ENCODE measurements at places on chromosomes 4 and X.
A peak's percentile ranks its signal among the peaks of the same experiment; 100 is the strongest.

DNA sequence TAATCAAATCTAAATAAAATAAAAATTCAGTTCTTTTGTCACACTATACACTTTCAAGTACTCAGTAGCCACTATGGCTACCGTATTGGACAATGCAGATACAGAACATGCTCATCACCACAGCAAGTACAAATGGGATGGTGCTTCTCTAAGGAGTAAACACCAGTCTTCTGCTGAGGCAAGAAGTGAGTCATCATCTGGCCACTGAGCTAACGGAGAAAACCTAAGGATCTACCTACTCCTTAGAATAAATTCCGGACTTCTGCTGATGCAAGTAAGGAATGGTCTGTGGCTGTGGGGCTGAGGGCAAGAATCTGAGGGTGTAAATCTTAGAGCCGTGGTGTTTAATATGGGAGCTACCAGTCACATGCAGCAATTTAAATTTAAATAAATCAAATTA lies 11.3 kb upstream of the RBMXL3 start:
- no peak for DNase-seq

- no peak for DNase-seq
Observed at GRCh38 chrX:10077425-10078188, 79.2 kb upstream of the CLCN4 start.

- no peak for DNase-seq
Observed at GRCh38 chr4:59698041-59698440, 1502.1 kb upstream of the ADGRL3 start.

DNA sequence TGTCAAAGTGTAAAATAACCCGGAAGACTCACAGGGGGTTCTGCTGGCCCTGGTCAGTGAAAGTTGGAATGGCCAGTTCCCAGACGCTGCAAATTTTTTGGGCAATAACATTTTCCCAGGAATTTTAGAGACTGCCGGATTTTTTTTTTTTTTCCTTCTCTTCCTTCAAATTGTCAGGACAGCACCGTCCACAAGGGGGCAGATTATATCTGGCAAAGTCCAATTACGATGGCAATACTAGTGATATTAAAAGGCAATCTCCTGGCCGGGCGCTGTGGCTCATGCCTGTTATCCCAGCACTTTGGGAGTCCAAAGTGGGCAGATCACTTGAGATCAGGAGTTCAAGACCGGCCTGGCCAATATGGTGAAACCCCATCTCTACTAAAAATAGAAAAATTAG lies 20.5 kb downstream of the SLC25A5 start:
- peak; percentile 67 for DNase-seq

DNA sequence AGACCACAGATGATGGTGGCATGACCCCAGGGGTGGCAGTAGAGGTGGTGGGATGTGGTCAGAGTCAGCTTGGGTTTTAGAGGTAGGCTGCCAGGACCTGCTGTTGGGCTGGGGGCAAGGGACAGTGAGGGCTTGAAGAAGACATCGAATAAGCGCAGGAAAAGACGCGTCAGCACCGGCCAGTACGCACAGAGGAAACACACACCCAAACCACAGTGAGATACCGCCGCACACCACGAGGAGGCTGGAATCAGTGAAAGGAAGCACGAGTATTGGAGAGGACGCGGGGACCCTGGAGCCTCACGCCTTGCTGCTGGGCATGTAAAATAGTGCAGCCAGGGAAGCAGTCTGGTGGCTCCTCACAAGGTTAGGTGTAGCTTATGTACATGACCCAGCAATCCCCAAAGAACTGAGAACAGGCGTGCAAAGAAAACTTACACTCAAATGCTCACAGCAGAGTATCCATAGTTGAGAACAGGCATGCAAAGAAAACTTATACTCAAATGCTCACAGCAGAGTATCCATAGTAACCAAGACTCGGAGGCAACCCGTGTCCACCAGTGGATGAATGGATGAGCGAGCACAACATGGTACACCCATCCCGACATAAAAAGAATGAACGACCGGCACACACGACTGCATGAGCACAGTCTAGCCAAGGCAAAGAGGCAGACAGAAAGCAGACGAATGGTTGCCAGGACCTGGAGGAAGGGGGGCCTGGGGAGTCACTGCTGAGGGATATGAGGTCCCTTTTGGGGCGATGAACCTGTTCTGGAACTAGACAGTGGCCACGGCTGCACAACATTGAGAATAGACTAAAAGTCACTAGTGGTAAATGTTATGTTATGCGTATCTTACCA lies 13.3 kb downstream of the PDZD4 start:
- DNase-seq: no peak

DNA sequence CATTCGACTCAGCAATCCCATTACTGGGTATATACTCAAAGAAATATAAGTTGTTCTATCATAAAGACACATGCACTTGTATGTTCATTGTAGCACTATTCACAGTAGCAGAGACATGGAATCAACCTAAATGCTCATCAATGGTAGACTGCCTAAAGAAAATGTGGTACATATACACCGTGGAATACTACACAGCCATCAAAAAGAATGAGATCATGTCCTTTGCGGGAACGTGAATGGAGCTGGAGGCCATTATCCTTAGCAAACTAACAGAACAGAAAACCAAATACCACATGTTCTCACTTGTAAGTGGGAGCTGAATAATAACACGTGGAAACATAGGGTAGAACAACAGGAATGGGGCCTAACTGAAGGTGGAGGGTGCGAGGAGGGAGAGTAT lies 44.9 kb downstream of the TMEM131L start:
- DNase-seq: no peak

GRCh38 chr4:161583549-161583948 lies 580.3 kb downstream of the FSTL5 start:
- DNase-seq: no peak

Data from pancreas (tissue), 10 donors.